ENCODE measurements at places on chromosomes 2 and 18.

GRCh38 chr2:239049421-239050251 is 201.8 kb downstream of the TWIST2 start:
- no peak for DNase-seq

- no peak for DNase-seq
These were observed 115.4 kb upstream of the ZNF521 start for GRCh38 chr18:25467226-25467987.

GRCh38 chr2:110166266-110166665 is 38.5 kb downstream of the NPHP1 start:
- no peak for DNase-seq

DNA sequence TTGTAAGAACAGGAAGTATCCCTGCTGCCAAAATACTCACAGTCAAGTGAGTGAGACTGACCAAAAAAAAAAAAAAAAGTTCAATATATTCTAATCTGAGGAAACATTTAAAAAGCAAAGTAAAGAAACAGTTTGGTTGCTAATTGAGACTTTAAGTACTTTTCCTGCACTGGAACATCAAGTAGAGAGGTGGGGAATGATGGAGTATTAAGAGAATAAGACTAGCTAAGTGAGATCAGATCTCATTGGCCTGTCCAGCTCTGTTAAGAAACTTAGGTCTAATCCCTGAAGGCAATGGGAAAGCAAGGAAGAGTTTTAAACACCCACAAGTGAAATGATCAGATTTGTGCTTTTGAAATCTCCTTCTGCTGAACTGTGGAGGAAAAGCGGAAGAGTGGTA is 27.8 kb upstream of the MAP4K3 start:
- no peak for DNase-seq

DNA sequence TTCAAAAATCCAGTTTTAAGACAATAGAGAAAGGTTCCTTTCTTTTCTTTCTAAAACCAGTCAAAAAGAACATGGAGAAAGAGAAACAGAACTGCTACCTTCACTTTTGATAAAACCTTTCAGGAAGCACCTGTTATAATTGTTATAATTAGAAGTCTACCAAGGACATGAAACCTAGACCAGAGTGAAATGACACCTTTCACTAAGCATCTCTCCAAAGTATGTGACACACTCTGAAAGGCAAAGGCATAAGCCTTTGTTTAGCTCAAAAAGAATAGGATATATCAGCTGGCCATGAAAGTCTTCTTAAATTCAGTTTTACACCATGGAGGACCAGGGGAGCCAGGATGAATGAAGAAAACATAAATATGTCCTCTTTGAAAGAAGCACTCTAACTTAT is 18.8 kb upstream of the RBM45 start:
- DNase-seq, result no peak

DNA sequence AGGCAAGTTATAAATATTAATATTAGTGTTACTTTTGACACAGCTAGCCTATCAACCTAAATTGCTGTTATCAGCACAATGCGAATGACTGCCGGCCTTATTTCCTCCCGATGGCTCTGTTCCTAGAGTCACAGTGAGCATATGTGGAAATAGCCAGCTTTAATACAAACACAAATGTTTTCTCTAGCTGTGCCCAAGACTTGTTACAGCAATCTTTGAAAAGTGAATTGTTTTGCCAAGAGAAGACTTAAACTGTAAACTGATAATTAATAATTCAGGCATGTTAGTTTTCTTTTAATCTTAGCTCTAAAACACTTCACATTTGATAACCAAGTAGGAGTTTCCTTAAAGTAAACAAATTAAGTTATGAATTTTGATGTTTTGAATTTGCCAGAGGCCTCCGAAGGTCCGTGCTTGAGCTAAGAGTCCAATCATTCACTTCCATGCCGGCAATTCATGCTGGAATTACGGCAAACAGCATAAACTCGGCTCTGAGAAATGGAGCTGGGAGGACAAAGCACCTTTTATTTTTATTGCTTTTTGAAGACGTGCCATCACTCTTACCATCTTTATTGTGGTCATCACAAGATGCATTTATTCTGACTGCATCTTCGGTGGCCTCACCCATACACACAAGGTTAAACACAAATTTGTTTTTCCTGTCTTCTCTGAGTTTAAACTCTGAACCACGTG is 184.5 kb upstream of the CWC22 start:
- no peak for DNase-seq

- DNase-seq, result no peak
These were observed 695.3 kb upstream of the REG3G start for GRCh38 chr2:78330193-78330592.

DNA sequence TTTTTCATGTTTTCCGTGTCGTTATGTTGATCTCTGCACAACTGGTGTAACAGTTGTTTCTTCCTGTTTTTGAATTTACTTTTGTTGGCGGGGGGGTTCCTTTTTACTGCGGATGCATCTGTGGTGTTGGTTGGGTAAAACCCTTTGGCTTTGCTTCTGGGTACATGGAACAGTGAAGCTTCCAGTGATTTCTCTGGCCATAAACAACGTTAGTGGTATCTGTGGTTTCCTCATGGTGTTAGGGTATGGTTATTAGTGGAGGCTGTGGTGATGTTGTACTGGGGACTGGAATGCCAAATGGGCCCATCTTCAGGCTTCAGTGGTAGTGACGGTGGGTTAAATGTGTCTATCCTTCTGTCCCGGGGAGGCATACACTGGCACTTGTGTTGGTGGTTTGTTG is 285.4 kb upstream of the ZNF804A start:
- DNase-seq, result no peak

DNA sequence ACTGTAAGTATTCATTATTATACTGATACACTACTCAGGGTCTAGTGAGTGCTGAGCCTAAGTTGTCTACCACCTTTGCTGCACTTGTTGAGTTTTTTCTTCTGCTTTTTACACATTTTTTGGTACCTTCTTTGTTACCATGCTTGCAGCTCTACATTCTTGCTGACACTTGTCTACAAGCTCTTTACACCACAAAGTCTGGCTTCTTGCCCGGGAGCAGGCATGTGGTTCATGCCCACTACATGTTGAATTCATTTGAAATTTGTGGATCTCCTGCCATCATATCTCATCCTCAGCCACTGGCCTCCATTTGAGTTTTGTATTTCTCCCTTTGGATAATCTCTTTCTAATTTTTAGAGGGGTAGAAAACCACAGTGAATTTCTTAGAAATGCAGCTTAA is 29.9 kb downstream of the IL18R1 start:
- DNase-seq, result no peak

DNA sequence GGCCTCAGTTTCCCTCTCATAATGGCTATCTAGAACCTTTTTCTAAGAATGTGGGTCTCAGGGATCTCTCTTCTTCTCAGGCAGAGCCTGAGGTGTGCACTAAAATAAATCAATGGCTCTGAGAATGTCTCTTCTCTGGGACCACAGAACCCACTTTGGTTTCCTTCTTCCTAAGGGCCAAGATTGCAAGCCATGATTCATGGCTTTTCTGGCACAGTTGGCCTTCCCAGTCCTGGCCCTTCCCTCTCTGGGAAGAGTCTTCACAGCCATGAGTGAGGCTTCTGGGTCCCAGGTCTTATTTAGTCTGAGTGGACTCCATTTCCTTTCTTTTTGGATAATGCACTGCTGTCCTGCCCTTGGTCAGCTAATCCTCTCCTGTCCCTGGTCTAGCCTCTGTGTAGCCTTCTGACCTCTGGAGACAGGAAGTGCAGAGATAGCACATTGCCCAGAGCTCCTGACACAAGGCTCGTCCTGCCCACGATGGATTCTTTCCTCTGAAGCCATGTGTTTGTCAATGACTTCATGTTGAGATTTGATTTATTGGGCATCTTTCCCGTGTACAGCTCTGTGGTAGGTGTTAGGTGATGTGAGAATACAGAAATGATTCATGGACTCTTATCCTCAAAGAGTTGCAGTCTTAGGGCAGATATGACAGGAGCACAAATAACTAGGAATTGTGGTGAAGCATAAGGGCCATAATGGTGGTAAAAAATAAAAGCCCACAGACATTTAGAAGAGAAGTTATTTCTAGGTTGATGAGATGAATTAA is 245.0 kb downstream of the CLIP4 start:
- DNase-seq, result no peak
